ENCODE measurements at places on chromosomes 4 and X.

- no peak for DNase-seq
Observed at GRCh38 chr4:164595751-164596150, 158.2 kb upstream of the SMIM31 start.

DNA sequence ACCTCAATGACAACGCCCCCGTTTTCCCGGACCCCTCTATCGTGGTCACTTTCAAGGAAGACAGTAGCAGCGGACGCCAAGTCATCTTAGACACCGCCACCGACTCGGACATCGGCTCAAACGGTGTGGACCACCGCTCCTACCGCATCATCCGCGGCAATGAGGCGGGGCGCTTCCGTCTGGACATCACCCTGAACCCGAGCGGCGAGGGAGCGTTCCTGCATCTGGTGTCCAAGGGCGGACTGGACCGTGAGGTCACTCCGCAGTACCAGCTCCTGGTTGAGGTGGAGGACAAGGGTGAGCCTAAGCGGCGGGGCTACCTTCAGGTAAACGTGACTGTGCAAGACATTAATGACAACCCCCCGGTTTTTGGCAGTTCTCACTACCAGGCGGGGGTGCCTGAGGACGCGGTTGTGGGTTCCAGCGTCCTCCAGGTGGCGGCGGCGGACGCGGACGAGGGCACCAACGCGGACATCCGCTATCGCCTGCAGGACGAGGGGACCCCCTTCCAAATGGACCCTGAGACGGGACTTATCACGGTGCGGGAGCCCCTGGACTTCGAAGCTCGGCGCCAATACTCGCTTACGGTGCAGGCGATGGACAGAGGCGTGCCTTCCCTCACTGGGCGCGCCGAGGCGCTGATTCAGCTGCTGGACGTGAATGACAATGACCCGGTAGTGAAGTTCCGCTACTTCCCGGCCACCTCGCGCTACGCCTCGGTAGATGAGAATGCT is 2.2 kb downstream of the FAT4 start:
- DNase-seq, result peak; percentile 22

DNA sequence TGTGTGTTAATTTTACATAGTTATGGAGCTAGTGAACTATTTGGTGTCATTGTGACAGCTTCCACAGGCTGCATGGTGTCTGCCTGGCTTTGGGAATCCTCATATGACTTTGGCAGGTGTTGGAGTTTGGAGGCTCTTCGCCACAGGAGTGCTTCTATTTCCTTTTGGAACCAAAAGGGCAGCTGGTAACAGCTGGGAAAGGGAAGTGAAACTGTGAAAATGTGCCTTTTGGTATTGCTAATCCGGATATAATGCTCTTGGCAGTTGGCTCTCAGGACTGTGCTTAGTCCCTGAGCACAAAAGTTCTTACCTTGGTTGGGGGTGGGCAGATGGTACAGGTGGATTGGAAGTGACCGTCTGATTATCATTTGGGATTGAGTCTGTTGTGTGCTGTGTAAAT is 18.1 kb downstream of the OFD1 start:
- DNase-seq, result no peak

- peak; percentile 62 for DNase-seq
Observed at GRCh38 chr4:96347582-96347981, 507.7 kb downstream of the PDHA2 start.

- DNase-seq, result no peak
Observed at GRCh38 chr4:113882668-113883067, 96.8 kb downstream of the ARSJ start.

GRCh38 chrX:71619986-71620385 is 1.7 kb upstream of the CXCR3 start:
- no peak for DNase-seq
